ENCODE measurements at places on chromosomes 7 and 10.

DNA sequence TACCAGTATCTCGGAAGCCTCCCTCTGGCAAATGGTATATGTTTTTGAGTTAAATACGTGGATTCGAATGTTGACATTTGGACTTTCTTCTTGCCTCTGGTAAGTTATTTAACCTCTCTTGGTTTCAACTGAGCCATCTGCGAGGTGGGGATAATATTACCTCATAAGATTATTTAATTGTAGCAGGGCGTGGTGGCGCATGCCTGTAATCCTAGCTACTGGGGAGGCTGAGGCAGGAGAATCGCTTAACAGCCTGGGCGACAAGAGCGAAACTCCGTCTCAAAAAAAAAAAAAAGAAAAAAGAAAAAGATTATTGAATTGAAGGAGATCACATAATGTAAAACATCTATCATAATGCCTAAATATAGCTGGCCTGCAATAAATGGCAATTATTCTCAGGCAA, 396 bp upstream of the TAF5 start:
- DNase-seq: no peak

GRCh38 chr7:45980181-45980905, 59.3 kb upstream of the IGFBP3 start:
- DNase-seq: no peak

- no peak for DNase-seq
These were observed 106.1 kb downstream of the PRKCQ start for GRCh38 chr10:6473901-6474370.

DNA sequence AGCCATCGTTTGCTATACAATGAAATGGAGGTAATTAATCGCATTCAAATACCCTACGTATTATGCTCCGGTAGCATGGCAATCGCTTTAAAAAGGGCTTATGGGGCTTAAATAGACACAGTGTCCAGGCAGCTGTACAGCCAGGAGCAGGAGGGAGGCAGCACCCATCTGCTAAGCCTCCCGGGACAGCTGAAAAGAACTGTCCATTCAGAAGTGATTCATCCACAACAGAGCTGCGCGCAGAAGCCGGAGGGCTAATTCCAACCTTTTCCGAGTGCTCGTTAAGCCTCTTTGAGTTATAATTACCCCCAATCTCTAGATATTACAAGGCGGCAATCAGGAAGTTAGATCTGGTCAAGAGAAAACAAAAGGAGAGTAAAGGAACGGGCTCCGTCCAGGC, 58.3 kb downstream of the DPYSL4 start:
- DNase-seq: no peak
